ENCODE measurements at places on chromosomes 7 and 10.

DNA sequence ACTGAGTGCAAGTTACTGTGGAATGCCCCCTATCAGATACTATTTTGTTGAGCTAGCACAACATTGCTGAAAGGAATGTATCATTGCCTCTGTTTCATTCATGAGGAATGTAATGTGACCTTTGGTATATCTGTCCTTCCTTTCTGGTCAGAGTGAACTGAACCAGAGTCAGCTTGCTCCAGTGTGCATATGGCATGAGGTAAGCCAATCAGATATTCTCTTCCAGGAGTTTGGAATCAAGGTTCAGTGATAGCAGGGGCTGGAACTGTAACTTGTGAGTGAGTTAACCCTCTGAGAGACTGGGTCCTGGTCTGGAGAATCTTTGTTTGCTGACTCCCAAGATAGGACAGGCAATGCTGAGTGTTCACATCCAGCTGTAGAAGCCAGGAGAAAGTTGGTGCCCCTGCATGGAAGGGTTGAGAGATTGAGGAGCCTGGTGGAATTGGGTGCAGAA, 45.3 kb upstream of the OSBPL3 start:
- DNase-seq = no peak

GRCh38 chr10:119031496-119032059, 2.1 kb downstream of the NANOS1 start:
- no peak for DNase-seq

DNA sequence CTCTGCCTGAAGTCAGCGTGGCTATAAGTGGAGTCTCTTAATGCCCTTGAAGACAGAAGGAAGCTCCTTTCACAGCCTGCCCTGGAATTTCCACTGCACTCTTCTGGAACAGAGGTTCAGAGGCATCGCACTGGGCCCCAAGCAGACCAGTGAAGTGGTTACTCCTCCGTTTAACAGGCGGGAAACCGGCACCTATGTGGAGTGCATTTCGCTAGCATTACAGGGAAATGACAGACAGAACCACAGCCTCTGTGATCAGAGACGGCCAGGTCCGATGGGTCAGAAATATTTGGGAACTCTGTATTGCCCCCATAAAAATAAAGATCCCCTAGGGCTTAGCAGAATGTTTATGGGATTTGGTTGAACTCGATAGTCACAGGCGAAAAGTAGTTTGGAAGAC, 406.9 kb upstream of the PRKCQ start:
- no peak for DNase-seq

- no peak for DNase-seq
These were observed 125.6 kb upstream of the GPR22 start for GRCh38 chr7:107344286-107344685.

DNA sequence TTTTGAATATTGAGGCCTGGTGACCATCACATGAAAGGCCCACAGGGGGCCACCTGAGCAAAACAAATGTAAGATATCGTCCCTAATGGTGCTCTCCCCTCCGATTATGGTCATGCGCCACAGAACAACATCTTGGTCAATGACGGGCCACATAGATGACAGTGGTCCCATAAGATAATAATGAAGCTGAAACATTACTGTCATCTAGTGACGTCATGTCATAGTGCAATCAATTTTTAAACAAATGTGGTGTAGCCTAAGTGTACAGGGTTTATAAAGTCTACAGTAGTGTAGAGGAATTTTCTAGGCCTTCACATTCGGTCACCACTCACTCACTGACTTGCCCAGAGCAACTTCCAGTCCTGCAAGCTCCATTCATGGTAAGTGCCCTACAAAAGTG, 36.8 kb downstream of the JCAD start:
- no peak for DNase-seq

GRCh38 chr10:111360260-111360925, 283.6 kb downstream of the ADRA2A start:
- no peak for DNase-seq

GRCh38 chr10:49613882-49614241, at the start of gene CHAT:
CHAT (plus strand) TSS chr10:49614037; CDS start chr10:49614190, 153 bp downstream.
- DNase-seq = no peak

GRCh38 chr10:89909752-89910151, 208.4 kb downstream of the KIF20B start:
- DNase-seq = no peak

GRCh38 chr10:65204999-65205398, 1683.8 kb downstream of the REEP3 start:
- no peak for DNase-seq

- DNase-seq = no peak
These were observed 42.5 kb downstream of the PPP1R3C start for GRCh38 chr10:91590142-91590903.

DNA sequence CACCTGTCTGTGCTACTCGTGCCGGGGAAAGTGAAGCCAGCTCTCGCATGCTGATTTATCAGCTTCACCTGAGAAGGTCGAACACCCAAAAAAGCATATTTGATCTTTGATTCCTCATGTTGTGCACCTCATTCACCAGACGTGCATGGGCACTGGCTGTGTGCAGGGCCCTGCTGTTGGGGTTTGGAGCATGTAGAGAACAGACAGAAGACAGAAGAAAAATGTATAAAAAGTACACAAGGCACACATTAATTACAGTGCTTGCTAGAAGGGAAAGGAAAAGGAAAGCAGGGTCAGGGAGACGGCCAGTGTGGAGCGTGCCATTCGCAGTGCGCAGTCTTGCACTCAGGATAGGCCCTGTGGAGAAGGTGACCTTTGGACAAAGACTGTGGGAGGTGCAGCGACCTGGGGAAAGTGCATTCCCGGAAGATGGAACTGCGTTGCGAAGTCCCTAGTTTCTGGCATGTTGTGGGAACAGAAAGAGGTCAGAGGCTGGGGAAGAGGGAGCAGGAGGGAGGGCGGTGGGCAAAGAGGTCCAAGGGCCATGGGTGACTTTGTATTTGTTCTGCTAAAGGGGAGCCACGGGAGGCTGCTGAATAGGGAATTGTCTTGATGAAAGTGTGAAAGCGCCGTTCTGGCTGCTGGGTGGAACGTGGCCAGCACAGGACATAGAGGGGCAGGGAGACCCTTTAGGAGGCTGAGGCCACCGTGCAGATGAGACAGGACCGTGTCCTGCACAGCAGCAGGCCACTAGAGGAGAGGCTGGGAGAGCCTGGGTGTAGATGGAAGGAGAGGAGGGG, 232.8 kb downstream of the GLRX3 start:
- no peak for DNase-seq

DNA sequence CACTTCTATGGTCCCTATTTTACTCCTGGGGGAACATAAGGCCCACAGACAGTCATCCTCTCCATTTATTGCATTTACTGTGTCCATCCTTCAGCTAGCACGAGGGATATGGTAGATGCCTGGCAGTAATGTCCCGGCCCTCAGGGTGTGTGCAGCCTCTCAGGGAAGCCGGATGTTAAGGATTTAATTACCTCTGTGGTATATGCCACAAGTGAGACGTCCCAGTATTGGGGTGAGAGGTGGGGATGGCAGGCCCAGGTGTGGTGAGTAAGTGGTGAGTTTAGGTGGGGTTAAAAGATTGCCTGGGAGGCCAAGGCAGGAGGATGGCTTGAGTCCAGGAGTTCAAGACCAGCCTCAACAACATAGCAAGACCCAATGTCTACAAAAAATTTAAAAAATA, 144.9 kb downstream of the SH3PXD2A start:
- no peak for DNase-seq

DNA sequence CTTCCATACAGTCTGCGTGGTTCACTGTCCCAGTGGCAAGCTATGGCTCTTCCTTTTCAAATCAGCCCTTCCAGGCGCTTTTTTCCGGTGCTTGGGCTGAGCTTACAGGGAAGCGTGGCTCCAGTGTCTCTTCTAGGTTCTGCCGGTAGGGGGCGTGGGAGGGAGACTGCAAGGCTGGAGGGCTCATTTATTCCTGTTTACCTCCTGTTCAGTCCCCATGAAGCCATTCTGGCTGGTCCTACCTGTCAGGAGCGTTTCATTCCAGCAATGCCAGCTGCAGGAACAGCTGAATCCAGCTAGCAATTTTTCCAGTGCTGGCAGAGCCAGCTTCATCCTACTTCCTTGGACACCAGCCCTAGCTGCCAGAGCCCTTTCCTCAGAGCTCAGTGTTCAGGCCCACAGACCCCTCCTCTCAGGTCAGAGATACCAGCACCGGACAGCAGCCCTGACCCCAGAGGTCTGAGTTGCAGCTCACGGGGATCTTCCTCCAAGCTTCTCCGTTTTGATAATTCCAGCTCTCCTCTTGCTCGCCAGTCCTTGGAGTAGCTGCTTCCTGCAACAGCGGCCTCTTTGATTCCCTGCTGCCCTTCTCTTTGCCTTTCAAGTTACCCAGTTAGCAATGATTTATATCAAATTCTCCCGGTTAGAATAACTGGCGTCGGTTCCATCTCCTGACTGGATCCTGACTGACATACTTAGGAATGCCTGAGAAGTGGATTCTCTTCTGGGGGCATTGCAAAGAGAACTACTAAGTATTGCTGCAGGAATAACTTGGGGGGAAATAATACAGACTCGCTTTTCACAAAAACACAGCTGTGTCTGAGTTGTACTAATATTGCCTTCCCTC, 129.8 kb downstream of the FRMD4A start:
- no peak for DNase-seq

DNA sequence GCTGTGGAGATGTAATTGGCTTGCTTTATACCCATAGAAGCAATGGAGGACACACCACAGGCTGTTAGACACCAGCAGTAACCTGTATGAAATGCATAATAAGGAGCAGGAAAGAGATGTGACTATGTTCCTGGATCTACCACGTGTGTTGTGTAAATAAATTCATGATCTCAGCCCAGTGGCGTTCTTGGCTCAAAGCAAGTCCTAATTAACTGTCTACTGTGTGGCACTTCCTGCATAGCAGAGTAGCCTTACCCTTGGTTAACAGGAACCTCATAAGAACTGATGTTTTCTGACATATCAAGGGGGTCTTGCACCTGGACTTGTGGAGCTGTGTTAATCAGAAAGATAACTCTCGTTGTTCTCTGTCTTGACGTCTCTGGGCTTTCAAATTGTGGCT, 25.7 kb upstream of the FAM180A start:
- no peak for DNase-seq

GRCh38 chr10:95308389-95309302, 17.8 kb upstream of the PDLIM1 start:
- no peak for DNase-seq

- DNase-seq = no peak
These were observed 131.5 kb downstream of the CCDC7 start for GRCh38 chr10:32577448-32577847.

GRCh38 chr7:29613100-29613499, 49.5 kb downstream of the PRR15 start:
- DNase-seq = no peak

- no peak for DNase-seq
These were observed 69.0 kb downstream of the SNX10 start for GRCh38 chr7:26360650-26361049.

- DNase-seq = no peak
These were observed 26.4 kb upstream of the YAE1 start for GRCh38 chr7:39539816-39540215.

GRCh38 chr10:106502641-106503040, 661.9 kb downstream of the SORCS1 start:
- DNase-seq = no peak

DNA sequence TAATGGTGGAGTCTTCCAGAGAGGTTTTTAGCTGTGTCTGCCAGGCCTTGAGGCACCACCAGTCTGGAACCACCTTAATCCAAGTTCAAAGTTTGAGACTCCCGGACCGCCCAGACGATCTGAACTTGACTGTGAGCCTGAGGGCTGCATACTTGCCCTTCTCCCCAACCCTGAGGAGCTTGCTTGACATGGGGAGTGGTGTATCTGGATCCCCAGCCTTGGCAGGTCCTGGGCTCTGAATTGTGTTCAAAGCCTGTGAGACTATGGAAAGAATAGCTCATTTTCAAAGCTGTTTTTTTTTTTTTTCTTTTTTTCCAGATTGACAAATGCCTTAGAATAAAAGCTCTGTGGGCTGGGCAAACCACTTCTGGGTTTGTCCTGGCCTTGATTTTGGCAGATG, 22.3 kb upstream of the CAMK1D start:
- no peak for DNase-seq

DNA sequence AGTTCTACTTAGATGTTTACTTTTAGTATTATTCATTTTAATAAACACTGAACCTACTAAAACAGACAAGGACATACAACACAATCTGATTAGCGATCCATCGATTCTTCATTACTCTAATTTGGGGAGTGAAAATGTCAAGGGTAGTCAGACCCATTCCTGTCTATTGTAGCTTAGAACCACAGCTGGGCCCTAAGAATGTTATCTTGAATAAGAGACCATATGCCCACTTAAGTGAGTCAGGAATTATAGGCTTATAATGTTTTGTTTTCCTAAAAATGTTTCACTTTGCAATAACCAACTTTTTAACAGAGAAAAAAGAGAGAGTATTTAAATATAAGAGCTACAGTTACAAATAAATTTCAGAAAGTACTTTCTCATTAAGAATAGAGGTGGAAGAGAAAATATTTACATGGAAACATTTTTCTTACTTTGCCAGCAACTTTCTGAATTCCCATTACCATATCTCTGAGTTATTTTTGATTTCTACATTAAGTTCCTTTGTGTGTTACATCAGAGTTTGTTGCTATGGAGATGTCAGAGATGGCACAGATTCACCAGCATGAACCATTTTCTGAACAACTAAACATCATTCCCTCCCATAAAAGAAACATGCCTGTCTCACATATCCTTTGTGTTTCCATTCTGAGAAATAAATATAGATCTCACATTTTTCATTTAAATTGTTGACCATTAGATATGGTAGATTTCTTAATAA, 75.4 kb upstream of the SLC13A1 start:
- no peak for DNase-seq

DNA sequence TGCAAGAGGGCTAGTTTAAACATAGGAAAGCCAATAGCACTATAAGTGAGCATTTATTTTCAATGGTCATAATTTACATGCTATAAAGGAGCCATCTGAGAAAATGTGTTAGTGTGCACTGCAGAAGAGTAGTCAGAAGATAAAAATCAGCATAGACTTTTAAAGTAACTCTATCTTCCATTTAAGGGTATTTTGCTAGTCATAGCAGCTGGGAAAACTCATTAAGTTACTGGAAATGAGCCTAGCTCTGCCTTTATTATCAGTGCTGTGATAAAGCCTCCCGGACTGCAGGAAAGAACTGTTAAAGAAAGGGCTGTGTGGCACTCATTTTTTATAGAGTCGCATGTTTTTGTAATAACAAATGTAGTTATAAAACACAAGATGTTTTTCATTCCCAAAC, 825.8 kb upstream of the POM121L12 start:
- DNase-seq = no peak

- DNase-seq = no peak
These were observed 17.6 kb downstream of the SFTPA2 start for GRCh38 chr10:79542626-79543025.

GRCh38 chr10:47454780-47455058, 29.2 kb downstream of the ANXA8 start:
- DNase-seq = no peak

DNA sequence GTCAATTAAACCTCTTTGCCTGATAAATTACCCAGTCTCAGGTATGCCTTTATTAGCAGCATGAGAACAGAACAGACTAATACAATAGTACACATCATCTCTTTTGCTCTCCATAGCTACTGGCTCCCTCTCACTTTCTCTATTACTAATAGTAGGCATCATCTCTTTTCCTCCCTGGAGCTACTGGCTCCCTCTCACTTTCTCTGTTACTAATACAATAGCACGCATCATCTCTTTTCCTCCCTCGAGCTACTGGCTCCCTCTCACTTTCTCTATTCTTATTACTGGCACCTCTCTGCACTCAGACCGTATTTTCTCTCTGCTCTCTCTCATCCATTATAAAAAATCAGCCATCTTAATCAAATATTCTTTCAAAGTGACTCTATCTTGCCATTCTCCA, 37.1 kb downstream of the SLC25A13 start:
- DNase-seq = no peak
